ENCODE measurements at places on chromosomes 2 and 18. TPM values are rescaled to one million over a fixed set of nuclear protein-coding genes. Genes with fewer than 3 reads are reported as not detected.

Gene NLRC4
- total RNA-seq = 2.3 TPM

Gene DHRS9
- 1.6 TPM for total RNA-seq

Gene LOXL3
- total RNA-seq = 3.7 TPM

Gene PLCL1
- 10.9 TPM for total RNA-seq

Gene UNC50
- 31.8 TPM for total RNA-seq

Gene CHRNG
- 1.6 TPM for total RNA-seq

Gene EGR4
- 0.10 TPM for total RNA-seq

Gene PRKRA
- total RNA-seq = 49.9 TPM

DNA sequence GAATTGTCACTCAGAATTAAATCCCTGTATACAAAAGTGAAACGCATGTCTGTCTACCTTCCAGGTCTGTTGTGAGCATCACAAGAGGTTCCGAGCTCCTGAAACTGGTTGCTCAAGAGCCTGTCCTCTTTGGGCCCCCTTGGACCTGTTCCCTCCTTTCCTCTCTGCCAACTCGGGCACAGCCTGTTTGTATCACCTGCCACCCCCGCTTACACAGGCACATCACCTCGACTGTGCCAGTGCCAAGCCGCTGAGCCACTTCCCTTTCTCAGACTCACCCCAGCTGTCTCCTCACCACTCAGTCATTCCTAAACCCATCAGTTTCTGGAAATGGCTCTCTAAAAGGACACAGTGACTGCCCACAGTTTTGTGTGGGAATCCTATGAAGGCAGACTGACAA lies 3.1 kb downstream of the EFR3B start:
- DNase-seq = no peak

DNA sequence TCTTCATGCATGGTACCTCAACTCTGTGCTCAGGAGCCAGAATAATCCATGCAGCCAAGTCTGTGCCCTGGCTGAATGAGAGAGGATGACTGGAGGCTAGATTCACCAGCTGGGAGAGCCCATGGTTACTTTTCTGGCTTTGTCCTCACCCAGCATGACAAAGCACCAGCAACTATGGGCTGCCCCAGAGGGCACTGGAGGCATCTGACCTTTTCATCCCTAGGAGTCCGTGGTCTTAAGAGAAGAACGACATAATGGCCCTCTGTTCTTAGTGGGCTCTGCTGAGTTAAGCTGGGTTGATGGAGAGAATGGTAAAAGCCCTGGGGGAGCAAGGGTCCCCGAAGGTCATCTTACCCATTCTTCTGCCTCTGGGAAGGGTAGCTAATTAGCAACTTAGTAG lies 54.6 kb upstream of the TNP1 start:
- no peak for DNase-seq

DNA sequence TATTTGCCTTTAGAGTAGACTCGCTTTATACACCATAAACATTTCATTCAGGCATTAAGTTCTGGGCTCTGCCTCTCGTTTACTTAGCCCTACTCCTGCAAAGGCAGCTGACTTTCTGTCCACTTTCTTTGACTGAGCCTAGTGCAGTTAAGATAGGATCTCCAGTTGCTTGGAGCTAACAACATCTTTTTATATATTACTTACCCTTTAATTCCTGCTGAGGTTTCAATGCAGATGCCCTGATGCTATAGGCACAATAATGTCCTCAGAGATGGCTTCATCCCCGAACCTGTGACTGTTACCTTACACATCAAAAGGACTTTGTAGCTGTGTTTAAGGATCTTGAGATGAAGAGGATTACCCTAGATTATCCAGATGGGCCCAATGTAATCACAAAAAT lies 505.8 kb upstream of the TNP1 start:
- no peak for DNase-seq

DNA sequence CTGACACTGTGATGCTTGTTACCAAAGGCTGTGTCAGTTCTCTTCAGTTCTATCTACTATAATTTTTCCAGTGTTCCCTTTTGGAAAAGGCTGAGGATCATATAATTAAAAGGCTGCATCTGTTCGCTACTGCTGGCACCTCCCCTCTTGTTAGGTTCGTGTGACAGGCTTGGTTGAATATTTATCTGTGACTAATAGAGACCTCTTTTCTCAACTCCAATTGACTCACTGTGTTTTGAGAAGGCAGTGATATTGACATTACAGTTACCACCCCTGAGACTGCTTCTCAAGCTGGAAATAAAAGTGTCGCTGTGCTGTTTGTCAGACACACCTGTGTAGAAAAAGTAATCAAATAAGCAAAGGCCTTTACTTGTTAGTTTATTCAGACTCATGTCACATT lies 205.5 kb upstream of the KCNH7 start:
- no peak for DNase-seq

DNA sequence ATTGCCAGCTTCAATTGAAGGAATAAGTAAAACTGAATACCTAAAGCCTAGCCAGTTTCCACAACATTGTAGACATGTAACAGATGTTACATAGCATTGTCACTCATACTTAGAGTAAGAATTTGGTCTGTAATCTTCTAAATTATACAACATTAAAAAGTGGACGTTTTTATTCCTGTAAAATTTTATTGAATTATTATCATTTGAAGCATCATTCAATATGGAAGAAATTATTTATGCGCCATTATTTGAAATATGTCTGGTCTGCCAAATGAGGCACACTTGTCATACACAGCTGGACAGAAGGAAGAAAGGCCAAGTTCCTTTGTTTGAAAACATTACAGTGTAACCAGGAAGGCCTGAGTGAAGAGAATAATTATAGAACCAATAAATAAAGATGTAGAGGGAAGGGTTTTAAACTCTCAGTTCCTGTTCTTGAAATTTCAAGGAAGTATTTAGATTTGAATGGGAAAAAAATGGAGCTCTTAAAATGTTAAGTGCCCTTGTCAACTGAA lies 575.5 kb downstream of the LRRTM4 start:
- no peak for DNase-seq

DNA sequence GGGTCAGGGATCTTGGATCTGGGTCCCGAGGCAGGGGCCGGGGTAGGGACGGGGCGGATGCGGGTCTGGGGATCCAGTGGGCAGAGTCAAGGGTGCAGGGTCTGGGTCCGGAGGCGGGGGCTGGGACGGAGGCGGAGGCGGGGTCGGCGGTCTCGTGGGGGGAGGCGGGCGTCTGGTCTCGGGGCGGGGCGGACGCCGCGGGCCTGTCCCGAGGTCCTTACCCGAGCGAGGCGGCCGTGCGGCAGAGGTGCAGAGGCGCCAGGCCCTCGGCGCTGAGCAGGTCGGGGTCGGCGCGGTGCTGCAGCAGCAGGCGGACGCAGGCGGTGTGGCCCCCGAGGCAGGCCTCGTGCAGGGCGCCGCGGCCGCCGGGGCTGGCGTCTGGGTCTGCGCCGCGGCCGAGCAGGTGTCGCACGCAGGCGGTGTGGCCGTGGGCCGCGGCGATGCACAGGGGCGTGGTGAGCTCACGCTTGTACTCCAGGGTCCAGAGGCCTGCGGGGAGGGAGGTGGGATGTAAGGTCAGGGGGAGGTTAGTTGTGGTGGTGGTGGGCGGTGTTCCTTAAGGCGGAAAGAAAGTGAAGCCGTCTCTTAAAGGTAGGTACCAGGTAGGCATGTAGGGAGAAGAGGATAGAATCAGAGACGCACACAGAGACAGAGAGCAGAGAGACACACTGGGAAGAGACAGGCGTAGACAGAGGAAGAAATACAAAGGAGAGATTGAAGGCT lies 26.6 kb downstream of the ASB18 start:
- no peak for DNase-seq

DNA sequence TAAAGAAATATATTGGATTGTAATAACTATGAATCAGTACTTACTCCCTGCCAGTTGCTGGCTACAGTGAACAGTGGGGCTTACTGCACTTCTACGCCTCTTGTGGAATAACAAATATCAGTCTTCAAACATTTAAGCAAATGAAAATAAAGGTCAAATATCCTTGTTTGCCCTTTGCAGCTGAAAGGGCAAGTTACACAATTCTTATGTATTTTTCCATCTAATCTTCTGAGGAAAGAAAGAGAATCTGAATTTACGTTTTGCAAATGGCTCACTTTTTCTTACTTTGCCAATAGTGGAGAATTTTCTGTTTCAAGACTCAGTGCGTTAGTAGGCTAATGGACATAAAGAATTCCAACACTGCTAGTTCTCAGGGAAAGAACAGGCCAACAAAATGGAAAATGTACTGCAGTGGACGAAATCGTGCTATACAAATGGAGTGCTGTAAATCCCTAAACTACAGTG lies 157.2 kb upstream of the TMEM200C start:
- DNase-seq = no peak

GRCh38 chr18:45280481-45281276 lies 334.6 kb upstream of the SLC14A2 start:
- DNase-seq = no peak

GRCh38 chr18:65737471-65737955 lies 13.3 kb upstream of the CDH7 start:
- DNase-seq = no peak
